ENCODE measurements at places on chromosomes 5 and 9.

DNA sequence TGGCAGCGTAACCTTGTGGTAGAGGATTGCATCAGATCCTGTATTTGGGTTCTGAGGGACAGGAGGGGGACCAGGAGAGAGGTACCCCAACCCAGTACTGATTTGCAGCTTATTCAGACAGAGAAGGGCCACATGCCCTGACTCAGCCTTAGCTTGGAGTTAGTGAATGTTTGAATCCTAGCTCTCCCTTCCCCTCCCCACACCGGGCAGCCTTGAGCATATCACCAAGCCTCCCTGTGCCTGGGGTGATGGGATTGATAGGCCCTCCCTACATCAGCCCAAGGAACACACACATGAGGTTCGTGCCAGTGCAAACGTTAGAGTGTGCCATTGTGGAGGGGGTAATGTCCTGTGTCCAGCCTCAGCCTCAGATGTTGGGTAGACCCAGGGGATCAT is 71.9 kb downstream of the AMBP start:
- no peak for DNase-seq

DNA sequence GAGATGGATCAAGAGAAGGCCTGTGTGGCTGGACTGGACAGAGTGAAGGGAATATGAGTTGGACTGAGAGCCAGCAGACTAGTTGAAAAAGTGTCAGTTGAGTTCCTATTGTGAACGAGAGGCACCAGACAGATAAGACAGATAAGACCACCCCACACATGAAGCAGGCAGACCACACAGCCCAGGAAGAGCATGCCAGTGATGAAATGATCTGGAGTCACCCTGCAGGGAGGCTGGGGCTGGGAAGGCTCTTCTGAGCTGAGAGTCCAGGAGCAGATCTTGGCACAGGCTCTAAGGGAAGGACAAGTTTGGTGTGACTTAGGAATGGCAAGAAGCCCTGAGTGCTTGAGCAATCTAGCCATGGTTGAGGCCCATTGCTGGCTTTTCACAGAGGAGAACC is 10.6 kb upstream of the SLC25A48 start:
- DNase-seq, result no peak

DNA sequence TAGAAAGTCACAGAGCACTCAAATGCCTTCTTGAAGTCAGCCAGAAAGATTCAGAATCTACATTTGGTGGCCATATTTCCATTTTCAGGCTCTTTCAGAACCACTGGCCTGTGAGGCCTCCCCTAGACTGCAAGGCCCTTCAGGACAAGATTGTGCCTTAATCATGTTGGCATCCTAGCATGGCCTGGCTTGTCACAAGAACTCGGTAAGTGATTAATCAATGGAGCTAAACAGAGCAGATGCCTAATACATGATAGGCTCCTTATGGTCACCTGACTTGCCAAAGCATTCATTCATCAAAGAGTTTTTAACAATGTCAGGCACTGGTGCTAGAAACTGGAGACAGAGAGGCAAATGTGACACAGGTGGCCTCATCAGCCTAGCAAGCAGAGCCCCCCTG is 70.3 kb downstream of the PGM5 start:
- no peak for DNase-seq

DNA sequence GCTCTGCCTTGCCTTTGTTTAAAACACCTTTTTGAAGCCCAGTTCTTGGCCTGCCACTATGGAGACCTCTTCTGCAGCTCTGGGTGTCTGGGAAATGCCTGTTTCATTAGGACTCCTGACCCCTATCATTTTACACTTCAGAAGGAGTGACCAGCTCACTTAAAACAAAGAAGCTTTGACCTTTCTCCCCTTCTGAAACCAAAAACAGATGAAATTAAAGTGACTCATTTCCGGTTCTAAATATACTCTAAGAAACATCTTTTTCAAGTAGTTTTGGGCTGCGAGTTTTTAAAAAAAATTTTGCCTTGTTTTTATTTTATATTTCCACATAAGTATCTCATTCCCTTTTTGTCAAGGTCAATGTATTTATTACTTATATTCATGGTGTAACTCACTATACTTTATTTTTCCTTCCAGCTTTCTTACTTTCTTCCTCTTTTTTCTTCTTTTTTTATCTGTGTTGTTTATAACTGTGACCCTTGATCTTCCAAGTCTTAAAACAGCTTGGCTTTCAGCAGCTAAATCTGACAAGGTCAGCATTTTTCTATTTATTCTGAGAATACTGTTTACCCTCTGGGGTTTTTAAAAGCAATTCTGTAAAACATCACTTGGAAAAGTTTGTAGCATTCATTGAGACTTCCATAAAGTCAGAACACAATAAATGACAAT is 672.9 kb downstream of the NR2F1-AS1 start:
- no peak for DNase-seq

GRCh38 chr9:33993104-33993503 is 55.6 kb downstream of the UBAP2 start:
- DNase-seq, result no peak

DNA sequence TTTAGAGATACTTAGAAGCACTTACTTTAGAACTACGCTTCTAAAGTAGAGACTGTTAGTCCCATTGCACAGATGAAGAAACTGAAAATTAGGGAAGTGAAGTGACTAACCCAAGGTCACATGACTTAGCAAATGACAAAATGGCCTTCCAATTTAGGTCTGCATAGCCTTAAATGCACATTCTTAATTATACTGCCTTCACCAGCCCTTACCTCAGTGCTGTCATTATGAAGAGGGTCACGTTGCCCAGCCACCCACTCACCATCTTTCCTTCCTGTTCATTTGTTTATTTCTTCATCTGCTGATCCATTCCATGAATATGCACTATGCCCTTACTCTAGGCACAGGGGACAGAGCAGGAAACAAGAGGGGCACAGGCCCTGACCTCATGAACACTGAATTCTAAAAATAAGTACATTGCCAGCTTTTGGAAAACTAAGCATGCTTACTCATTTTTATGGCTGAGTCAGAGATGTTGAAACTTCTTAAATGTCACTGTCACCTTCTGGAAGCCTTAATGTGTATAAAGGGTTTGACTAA is 8.6 kb downstream of the HAVCR2 start:
- DNase-seq, result peak; percentile 13

GRCh38 chr5:67234671-67235176 is 38.1 kb upstream of the CD180 start:
- no peak for DNase-seq

DNA sequence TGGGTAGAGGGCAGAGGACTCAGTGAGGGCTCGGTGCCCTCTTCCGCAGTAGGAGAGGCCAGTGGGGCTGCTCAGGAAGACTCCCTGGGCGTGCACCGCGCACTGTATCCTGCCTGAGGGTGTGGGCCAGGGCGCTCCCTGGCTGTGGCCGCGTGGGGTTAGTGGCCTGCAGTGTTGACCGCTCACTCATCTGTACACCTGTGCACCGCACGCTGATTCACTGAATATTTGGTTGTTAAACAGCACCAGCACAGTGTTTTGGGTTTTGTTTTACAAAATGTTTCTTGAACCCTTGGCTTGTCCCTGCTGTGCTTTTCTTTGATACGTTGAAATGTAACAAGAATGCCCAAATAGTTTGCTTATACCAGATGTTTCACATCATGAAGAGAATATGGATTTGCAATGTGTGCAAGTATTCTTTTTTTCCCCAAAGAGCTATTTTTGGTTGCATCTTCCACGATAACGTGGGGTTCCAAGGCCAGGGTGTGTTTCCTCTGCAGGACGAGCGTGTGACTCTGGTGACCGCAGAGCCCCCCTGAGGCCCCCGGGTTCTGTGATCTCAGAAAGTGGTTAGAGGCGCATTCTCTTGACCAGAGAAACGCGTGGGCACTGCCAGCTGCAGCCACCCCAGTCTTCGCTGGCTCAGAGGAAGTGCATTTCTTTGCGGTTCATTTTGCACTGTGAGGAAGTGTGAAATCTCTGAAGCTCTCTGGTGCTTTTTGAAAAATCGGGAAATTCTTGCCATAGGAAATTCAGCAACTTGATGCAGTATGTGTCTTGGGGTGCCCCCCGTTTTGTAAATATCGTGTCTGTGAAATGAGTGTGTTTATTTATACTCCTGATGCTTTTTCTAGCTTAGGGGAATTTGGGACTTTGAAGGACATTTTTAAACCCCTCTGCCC is 46.9 kb downstream of the AHRR start:
- DNase-seq, result peak; percentile 58
